Stimulated activated CD4-positive, alpha-beta T cell treated with anti-CD3 and anti-CD28 coated beads, Interleukin-4, amount 100 ng/mL, for 48 hours (primary cell): ENCODE measurements at places on chromosomes 2 and 18.

DNA sequence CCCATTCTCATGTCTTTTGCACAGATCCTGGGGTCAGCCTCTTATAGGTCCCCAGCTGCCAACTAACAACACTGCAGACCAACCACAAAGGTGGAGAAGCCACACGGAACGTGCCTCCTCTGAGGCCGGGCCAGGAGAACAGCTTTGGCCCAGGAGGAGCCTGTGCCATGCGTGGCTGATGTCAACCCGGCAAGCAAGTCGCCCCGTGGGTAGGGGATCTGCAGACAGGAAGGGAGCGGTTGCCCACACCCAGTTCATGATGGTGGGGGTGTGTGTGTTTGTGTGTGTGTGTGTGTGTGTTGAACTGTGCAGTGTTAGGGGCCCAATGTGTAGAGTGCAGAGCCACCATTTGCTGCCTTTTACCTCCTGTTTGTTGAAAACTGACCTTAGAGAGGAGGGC is 2.4 kb upstream of the CLEC4F start:
- DNase-seq, result no peak

- no peak for DNase-seq
Observed at GRCh38 chr2:191804766-191805165, 42.1 kb downstream of the CAVIN2 start.

DNA sequence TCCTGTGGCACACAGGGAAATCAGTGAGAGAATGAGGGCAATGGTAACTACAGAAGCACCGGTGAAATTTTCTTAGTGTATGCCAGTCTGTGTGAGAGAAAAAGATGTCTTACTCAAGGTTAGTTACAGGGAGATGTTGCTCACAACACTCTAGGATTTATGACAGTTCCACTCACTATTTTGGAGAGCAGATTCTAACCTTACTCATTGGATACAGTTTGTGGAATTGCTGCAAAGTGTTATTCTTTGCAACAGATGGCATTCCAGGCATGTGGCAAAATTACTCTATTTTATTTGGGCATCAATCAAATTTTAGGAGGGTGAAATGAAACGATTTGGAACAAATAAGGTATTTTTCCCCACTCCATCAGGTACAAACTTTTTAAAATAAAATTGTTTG is 449.1 kb downstream of the PIK3C3 start:
- no peak for DNase-seq

DNA sequence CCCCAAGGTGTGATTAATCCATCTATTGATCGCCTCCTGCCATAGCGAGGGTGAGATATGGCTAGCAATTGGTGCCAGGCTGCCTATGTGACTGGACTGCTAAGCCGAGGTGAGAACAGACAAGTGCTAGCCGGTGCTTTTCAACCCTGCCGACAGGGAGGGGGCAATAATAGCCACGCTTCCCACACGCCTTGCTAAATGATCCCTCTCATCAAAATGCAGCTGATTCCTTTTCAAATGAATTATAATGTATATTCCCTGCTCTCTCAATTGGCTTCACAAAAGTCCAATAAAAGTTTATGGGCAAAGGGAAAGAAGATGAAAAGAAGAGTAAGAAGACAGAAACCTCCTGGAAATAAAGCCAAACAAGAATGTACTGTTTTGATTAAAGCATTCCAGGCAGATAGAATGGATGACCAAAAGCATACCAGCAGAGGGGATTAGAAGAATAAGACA is 235.6 kb downstream of the ICOS start:
- DNase-seq, result no peak

- no peak for DNase-seq
Observed at GRCh38 chr2:154704991-154705390, 6.5 kb downstream of the KCNJ3 start.
